Right hindlimb (tissue), 1 donor: ENCODE measurements at places on chromosomes 6 and 20.
A peak's percentile ranks its signal among the peaks of the same experiment; 100 is the strongest.

- DNase-seq, result no peak
These were observed 180.5 kb downstream of the IBTK start for GRCh38 chr6:82066991-82067411.

- DNase-seq, result no peak
These were observed 71.3 kb downstream of the OTOR start for GRCh38 chr20:16819483-16819882.

DNA sequence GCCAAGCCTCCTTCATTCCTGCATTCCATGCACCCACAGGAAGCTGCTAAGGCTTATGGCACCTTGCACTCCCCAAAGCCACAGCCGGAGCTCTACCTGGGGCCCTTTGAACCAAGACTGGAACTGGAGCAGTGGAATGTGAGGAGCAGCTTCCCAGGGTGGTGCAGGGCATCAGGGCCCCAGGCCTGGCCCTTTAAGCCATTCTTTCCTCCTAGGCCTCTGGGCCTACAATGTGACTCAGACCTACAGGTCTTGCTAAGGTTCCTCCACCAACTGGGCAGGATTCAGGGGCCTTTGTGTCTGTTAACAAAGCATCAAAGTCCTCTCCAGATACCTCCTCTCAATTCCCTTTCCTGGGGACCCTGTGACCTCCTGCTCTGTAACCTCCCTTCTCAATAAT, 36.2 kb downstream of the SF3B5 start:
- DNase-seq, result no peak

DNA sequence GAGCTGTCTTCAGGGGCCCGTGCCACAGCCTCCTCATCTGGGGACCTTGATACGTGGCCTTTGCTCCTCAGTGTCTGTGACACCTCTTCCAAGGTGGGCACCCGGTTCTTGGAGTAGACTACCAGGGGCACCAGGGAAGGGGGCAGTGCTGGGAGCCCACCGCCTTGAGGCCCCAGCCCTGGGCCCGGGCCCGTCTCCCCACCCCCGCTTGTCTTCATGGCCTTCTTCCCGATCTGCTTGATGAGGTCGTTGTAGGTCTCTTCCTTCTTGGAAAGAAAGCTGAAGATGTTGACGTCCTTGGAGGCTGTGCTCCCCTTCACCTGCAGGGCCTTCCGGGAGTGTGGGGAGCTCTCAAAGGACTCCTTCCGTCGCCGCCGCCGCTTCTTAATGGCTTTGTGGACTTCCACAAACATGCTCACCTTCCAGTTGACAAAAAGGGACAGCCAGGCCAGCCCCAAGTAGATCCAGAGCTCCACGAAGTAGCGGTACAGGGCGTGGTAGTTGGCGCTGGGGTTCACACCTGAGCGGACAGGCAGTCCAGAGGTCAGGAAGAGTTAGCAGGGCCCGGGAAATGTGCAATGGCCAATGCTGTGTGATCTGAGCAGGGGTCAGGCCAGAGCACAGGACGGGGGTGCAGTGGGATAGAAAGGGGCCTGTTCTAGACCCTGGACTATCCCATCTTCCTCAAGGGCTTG, 37.9 kb downstream of the KCNK5 start:
- DNase-seq, result no peak

DNA sequence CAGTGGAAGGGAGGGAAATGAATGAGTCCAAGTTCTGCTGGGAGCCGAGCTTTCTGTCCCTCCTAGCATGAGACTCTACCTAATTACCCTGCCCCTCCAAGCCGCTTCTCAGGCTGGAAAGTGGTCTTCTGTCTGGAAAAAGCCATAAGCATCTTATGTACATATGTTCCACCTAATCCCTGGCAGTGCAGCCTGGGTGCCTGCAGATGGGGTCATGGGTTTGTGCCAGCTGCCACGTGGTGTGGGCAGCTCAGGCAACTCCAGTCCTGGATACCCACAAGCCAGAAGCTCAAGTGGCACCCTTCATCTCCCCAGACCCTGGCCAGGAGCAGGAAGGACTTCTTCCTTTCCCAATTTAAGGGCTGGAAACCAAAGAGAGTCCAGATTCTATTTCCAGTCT, 253.1 kb downstream of the LY86 start:
- no peak for DNase-seq

DNA sequence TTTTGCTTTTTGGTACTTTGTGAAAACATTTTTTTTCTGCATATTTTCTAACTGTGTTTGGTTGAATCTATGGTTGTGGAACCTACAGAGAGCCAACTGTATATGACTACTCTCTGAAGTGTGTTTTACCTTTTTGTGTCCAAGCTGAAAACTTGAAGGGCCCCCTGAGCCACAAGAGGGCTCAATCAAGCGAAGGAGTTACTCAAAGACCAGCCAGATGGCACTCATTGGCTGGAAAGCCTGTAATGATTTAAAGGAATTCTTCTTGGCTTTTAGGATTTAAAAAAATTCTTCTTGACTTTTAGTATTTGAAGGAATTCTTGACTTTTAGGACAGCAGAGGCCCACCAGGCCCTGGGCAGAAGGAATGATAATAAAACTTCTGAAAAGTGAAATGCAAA, 27.0 kb upstream of the ECI2 start:
- no peak for DNase-seq

GRCh38 chr20:36402708-36403107, 96.6 kb downstream of the DLGAP4 start:
- DNase-seq, result no peak

GRCh38 chr6:33744001-33744848, 2.5 kb downstream of the IP6K3 start:
- DNase-seq, result peak; percentile 70

GRCh38 chr6:9399916-9400315, 964.6 kb upstream of the SLC35B3 start:
- no peak for DNase-seq

- DNase-seq, result peak; percentile 62
These were observed 128.8 kb upstream of the DTNBP1 start for GRCh38 chr6:15791448-15792181.

GRCh38 chr6:44133003-44133931, 5.9 kb downstream of the TMEM63B start:
- DNase-seq, result peak; percentile 56

- DNase-seq, result no peak
These were observed 85.7 kb downstream of the GJA1 start for GRCh38 chr6:121521164-121521555.

DNA sequence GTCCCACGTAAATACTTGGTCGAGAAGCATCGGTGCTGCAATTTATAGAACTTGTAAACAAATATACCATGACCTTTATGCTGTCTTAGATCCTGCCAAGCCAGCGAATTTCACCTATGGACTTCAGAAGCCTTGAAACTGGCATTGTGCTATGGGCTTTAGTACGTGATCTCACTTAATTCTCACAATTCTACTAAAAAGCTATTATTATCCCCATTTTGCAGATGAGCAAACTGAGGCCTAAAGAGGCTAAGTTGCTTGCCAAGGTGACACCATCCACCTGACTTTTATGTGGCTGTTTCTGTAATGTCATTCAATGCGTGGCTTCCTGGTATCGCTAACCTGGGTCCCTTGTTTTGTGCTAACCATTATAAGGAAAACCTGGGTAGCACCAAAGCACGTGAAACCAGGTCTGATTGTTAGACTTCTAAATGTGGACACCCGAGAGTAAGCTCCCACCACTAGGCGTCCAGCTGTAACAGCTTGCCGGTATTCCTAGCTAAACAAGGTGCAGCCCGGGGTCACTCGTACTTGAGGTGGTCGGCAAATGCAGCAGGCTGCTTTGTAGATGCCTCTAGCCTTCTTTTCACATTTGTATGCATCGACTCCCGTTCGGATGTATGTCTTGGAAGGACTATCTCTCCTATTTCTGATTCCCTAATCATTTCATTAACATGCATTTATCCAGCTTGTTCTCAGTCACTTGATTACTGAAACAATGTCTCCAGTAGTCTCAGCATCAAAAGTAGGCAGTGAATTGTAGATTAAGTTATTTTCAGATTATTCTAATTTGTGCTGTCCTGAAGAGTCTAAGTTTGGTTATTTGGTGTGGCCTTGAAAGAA, 1.1 kb downstream of the SYNJ2 start:
- DNase-seq, result no peak

DNA sequence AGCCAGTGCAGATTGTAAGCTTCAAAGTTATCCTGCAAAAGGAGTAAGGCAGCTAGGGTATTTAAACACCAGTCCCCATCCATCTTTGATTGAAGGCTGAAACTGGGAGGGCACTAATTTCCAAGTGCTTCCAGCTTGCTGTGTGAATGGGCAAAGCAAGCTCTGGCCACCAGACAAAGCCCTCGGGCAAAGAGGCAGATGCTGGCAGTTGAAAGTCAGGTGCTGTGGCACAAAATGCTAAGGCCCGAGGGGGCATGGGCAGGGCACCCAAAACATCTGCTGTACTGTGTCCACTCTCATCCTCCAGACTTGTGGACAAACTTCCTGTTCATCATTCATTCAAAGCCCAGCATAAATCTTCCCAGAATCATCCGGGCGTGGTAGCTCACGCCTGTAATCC, 62.9 kb downstream of the TRMT6 start:
- no peak for DNase-seq

- DNase-seq, result no peak
These were observed 102.6 kb downstream of the ZMYND8 start for GRCh38 chr20:47253872-47254271.

- DNase-seq, result no peak
These were observed 31.9 kb upstream of the ZBTB24 start for GRCh38 chr6:109514946-109515345.

DNA sequence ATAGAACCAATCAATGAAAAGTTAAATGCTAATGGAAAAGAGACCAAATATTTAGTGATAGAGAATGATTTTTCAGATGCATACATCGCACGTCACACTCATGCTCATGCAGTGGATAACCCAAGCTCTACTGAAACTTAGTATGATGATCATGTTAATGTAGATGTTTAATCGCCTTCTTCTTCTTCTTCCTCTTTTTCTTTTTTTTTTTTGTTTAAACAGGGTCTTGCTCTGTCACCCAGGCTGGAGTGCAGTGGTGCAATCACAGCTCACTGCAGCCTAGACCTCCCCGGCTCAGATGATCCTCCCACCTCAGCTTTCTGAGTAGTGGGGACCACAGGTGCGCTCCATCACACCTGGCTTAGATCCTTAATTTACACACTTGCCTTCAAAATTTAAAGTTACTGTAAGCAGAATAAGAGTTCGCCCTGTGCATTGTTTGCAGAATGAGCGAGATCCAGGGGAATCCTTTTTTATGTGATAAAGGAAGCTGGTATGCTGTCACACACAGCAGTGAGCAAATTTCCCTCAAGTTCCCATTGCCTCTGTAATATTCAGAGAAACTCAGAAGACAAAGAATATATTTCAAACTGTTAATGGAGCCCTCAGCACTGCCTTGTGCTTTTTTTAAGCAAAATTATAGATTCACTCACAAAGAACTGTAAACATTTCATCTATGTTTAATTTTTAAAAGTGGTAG, 194.2 kb upstream of the SGK1 start:
- DNase-seq, result no peak

DNA sequence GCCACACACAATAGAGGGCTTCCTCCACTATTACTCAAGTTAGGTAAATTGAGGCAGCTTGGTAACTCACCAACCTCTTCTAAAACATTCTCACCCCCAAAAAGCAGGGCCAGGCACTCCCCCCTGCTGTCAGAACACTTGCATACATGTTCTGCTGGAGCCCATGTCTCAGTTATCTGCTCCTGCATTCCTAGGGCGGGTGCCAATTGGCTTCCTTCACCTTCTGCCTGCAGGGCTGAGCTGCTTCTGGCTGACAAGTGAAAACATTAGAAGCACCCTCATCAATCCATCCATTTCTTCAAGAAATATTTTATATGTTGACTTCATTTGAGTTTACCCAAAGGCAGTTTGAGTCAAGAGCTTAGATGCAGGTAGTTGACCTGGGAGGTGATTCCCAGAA, 4.5 kb upstream of the ENTPD6 start:
- no peak for DNase-seq

GRCh38 chr6:43499028-43499815, 10.9 kb downstream of the LRRC73 start:
- DNase-seq, result no peak

DNA sequence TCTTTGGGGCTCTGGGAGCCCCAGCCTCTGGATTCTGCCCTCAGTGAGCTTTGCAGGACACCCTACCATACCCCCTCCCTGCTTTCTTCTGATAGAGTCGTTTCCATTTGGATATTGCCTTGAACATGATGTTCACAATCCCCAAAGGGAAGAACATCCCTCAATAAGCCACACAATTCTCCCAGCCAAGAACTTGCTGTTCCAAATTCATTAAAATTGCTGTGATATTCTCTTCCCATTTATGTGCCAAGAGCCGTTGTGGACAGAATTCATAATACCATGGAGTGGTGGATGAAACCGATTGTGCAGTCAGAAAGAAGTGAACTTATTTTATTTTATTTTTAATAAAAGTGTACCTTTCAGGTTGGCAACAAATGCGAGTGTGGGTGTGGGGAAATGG, 95.8 kb downstream of the DHX35 start:
- DNase-seq, result no peak

- no peak for DNase-seq
These were observed 265.3 kb upstream of the MMS22L start for GRCh38 chr6:97548354-97548753.

DNA sequence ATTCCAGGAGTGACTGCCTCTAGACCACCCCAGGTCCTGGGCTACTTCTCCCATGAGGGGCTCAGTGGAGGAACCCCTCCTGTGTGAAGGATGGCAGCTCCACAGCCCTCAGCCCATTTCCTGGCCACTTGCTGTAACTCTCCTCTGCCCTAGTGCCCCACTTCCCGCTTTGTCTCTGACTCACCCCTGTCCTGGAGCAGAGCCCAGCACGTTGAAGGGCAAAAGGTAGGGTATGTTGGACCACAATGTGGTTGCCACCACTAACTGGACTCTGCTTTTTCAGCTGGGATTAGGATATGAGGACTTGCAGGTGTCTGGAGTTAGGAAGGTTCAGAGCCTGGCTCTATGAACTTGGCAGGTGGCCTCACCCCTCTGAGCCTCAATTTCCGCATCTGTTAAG, 2.4 kb downstream of the MYBL2 start:
- DNase-seq, result no peak

- peak; percentile 78 for DNase-seq
These were observed 144.7 kb upstream of the ZNF217 start for GRCh38 chr20:53738039-53738944.

- DNase-seq, result no peak
These were observed 836.0 kb downstream of the MAFB start for GRCh38 chr20:39853050-39853449.

- no peak for DNase-seq
These were observed 36.4 kb upstream of the FAM83B start for GRCh38 chr6:54810147-54810546.

GRCh38 chr6:146770965-146771735, 172.4 kb downstream of the ADGB start:
- peak; percentile 27 for DNase-seq

- DNase-seq, result no peak
These were observed 434.3 kb upstream of the IMPG1 start for GRCh38 chr6:76506808-76507207.

- no peak for DNase-seq
These were observed 52.2 kb upstream of the FAM83C start for GRCh38 chr20:35344354-35344837.
